H4 (cell line): ENCODE measurements at places on chromosomes 5 and 9. TPM values are rescaled to one million over a fixed set of nuclear protein-coding genes. Genes with fewer than 3 reads are reported as not detected.

AGXT2 gene
- total RNA-seq, result not detected in 2 replicates

SPINK7 gene
- not detected in 2 replicates for total RNA-seq

SV2C gene
- 0.04 TPM in 1 of 2 replicates, not detected in the other for total RNA-seq

- DNase-seq, result no peak
Observed at GRCh38 chr9:136541179-136541578, 4.7 kb downstream of the NOTCH1 start.

- no peak for DNase-seq
Observed at GRCh38 chr5:173664154-173664526, 47.7 kb upstream of the BOD1 start.

GRCh38 chr5:101390151-101390908 lies 487.2 kb upstream of the ST8SIA4 start:
- peak; percentile 86 for DNase-seq
